Lung (tissue), 17 donors: ENCODE measurements at places on chromosomes 2 and 18.

DNA sequence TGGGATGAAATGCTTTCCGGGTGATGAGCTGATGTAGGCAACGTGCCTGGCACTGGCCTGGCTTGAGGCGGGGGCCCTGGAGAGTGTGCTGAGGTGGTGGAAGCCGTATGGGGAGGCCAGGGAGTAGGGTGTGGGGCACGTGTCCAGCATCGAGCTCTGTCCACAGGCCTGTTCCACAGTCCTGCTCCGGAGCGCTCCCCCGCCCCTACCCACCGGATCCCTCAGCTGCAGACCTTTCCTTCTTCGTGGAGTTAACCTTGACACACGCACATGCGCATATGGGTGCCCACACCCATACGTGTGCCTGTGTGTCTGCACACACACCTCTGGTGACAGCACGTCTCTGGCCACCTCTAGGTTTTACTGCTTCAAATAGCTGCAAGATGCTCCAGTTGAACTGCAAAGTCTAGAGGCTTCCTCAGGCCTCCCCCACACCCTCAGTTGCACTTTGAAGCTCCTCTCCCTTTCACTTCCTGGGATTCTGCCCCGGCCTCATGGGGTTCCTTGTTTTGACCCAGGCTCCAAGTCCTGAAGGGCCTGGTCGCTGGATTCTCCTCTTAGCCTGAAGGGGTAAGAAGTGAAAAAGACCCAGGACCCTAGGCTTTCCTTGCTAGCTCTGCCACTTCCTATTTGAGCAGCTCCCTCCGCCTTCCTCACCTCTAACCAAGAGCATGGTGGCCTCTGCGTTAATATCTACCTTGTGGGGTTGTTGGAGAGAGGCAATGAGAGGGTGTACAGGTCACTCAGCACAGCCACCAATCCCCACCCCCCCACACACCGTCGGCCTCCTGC, 49.5 kb downstream of the INHBB start:
- no peak for DNase-seq

GRCh38 chr2:112304298-112304941, 29.0 kb downstream of the ZC3H6 start:
- DNase-seq = no peak

DNA sequence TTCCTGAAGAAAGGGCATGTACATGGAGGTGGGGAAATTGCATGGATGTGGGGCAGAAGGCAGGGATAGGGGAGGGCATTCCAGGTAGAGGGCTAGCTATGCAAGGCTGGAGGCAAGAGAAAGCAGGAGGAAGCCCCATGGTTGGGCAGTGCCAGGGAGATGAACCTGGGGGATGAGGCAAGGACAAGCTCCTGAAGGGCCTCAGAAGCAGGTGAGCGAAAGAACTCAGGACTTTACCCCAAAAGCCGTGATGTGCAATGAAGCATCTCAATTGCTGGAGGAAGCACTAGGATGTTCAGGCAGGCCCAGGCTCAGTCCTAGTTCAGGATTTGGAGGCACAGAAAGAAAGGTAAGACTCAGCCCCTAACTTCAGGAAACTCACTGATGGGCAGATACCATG, 117.0 kb upstream of the EPAS1 start:
- no peak for DNase-seq

GRCh38 chr18:49839012-49839411, 25.7 kb upstream of the ACAA2 start:
- no peak for DNase-seq

GRCh38 chr2:81247648-81248047, 943.1 kb upstream of the LRRTM1 start:
- no peak for DNase-seq
